ENCODE measurements at places on chromosomes 11 and 22.

DNA sequence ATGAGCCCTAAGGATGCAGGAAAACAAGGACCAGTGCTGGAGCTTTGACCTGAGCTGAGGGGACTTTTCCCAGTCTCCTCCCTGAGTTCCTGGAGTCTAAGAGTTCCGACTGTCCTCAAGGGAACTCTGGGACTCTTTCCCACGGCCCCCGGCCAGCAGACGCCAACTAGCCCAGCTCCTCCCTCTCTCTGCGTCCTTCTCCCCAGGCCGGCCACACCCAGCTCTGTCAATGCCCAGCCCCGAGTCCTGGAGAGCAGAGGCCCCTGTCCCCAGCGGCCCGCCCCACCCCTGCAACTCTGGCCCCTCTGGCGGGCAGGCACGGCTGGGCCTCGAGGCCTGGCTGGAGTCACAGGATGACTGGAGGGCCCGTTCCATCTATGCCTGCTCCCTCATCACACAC is 29.8 kb downstream of the NECTIN1 start:
- no peak for DNase-seq

DNA sequence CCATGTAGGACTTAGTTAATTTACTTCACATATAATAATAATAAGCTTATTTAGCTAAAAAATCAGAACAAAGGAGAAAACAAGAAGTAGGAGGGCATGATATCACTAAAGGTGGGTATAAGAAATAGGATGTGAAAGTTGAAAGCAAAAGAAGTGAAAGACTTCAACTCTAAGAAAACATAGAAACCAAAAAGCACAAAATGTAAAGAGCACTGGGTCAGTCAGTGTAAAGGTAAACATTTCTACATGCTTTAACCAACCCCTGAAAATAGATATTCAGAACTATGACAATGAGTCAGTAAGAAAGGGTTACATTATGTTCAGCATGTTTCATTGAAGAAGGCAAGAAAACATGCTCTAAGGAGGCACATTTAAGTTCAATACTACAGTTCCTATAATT is 298.8 kb downstream of the SWAP70 start:
- no peak for DNase-seq

- no peak for DNase-seq
Observed at GRCh38 chr11:69974528-69974927, 103.6 kb upstream of the ANO1 start.

DNA sequence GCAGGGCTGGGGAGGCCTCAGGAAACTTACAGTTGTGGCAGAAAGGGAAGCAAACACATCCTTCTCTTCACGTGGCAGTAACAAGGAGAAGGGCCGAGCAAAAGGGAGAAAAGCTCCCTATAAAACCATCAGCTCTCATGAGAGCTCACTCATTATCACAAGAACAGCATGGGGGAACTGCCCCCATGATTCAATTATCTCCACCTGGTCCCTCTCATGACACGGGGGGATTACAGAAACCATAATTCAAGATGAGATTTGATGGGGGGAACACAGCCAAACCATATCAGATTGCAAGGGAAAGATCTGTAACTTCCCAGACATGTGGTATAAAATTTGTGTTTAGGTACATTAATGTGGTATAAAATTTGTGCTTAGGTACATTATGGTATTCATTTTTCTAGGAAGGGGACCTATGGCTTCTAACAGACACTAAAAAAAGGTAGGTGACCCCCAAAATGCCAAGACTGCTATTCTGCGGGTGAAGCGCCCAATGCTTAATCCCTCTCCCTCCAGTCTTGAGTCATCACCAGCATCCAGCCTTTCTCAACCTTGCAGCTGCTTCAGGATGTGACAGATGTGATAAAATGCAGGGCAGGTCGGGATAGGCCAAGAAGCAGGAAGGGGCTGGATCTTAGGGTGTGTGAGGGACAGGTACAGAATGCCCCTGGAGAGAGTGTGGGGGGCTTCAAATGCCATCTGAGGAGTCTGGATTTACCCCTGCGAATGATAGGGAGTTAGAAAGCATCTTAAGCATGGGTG is 57.7 kb upstream of the AMPD3 start:
- no peak for DNase-seq

DNA sequence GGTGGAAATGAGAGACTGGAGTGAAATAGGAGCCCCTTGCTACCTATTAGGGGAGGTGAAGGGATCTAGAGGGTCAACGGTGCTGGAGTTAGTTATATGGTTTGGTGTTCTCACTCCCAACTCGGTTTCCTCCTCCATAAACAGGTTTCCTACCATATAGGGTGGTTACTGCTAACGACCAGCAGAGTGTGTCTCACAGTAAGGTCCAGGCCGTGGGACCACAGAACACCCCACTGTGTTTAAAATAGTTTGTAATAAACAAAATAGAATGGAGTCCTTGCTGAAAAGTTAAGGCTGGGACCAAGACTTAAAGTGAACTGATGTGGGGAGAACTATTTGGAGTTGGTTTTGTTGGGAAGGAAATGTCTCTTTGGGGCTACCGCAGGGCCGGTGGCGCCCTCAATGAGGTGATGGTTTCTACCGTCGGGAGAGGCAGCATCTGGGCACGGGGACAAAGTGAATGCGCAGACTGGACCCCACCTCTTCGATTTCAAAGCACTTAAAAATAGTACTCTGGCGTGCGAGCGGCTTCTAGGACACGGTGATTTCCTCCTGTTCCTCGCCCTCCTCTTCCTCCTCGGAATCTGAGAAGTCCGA is 4.5 kb downstream of the DBX1 start:
- no peak for DNase-seq

DNA sequence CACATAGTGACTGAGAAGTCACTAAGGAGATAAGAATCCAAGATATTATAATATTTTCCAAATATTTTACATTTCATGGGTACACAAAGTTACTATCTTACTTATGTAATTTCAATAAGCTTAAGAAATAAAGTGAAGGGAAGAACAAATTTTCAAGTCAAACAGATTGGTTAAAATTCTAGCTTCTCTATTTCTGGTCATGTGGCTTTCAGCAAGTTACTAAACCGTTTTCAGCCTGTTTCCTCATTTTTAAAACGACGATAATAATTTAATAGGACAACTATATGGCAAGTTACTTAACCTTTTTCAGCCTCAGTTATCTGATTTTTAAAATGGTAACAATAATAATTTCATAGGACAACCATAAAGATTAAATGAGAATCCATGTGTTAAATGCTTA is 15.6 kb downstream of the DCUN1D5 start:
- DNase-seq: no peak

DNA sequence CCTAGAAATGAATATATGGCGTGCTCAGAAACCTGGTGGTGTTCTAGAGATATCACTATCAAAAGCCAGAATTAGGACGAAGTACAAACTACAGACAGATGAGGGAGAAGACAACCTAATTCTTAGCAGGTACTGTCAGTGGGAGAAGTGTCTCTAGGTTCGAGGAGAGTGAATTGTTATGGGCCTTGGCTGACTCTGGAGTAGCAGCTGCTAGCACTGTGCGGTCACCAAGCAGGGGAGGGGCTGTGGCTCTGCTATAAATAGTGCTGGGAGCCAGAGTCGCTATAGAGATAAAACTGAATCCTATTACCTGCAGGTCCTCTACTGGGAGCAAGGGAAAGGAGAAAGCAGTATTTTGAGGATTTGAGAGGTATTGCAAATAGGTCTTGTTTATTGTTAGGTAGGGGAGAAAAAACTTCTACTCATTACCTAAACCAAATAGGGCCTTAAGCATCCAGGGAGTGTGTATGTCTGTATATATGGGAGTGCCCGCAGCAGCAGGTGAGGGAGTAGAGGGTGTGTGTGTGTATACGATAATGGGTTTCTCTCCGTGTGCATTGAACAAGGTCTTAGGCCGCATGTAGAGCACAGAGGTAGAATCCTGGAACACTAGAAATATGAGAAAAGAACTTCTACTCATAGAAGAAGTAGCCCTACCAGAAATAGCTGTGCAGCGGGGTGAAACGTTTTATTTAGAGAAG is 2.2 kb downstream of the MADD start:
- DNase-seq: no peak

GRCh38 chr22:37228106-37229011 is 15.7 kb downstream of the RAC2 start:
- no peak for DNase-seq

- no peak for DNase-seq
Observed at GRCh38 chr22:27399161-27399560, 402.4 kb downstream of the MN1 start.

DNA sequence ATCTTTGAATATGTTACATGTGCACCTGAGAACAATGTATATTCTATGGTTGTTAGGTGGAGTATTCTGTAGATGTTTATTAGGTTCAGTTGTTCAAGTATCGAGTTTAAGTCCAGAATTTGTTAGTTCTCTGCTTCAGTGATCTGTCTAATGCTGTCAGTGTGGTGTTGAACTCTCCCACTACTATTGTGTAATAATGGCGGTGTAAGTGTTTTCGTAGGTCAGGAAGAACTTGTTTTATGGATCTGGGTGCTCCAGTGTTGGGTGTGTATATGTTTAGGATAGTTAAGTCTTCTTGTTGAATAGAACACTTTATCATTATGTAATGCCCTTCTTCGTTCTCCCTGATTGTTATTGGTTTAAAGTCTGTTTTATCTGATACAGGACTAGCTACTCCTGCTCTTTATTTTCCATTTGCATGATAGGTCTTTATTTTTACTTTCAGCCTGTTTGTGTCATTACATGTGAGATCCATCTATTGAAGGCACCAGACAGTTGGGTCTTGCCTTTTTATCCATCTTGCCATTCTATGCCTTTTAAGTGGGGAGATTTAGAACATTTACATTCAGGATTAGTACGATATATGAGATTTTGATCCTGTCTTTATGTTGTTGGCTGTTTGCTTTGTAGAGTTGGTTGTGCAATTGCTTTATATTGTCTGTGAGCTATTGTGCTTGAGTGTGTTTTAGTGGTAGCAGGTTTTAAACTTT is 121.6 kb downstream of the DDX10 start:
- no peak for DNase-seq

DNA sequence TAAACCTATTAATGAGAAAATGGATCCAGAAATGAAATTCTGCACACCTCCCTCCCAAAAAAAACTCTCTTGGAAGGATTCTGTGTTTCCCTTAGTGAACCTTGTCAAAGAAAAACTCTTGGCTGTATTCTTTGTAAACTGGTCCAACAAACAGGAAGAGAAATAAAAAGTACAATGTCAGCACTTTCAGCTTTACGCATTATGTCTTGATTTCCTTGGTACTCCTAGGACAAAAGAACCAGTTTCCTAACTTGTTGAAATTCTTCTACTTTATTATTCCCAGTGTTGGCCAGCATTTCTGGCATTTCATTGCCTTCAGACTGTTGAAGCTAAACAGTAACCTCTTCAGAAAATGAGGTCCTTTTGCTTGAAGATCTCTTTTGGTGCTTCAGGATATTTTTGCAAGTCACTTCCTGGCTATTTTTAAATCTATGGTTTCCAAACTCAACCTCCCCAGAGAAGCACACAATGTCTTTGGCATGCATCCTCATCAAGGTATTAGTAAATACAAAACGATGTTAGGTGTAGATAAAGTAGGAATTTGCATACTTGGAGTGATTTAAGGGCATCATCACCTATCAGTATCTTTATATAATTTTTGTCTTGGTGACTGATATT is 342.7 kb downstream of the AASDHPPT start:
- DNase-seq: no peak

DNA sequence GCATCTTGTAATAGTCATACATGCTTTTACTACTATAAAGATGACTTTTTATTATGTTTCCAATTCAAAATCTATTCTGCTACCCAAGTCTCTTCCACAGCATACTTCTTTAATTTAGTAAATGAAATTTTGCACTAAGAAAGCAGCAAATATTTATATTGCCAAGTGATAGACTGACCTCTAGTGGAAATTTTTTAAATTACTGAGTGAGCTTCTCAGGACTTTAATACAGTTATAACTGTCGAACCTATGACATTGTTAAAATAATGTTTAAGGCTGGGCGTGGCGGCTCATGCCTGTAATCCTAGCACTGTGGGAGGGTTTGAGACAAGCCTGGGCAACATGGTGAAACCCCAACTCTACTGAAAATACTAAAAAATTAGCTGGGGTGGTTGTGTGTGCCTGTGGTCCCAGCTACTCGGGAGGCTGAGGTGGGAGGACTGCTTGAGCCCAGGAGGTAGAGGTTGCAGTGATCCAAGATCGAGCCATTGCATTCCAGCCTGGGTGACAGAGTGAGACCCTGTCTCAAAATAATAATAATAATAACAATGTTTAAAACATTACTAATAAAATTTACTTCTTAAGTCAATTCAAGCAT is 27.3 kb downstream of the STK33 start:
- no peak for DNase-seq

- DNase-seq: no peak
Observed at GRCh38 chr11:73252577-73253191, 19.5 kb upstream of the P2RY6 start.

DNA sequence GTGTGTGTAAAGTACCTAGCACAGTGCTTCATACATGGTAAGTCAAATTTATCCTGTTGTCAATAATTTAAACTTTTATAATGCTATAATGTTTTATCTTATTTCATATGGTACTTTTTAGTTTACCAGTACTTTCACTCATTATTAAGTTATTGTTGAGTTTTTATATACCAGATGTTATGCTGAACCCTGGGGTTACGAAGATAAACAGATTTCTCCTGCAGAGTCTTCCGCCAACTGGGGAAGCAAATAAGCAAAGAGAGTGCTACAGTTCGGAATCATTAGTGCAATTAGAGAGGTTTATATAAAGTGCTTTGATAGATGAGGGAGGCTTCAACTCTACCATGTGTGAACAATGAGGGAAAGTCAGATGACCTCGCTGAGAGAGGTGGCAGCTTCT is 362.3 kb downstream of the DYNC2H1 start:
- DNase-seq: no peak

DNA sequence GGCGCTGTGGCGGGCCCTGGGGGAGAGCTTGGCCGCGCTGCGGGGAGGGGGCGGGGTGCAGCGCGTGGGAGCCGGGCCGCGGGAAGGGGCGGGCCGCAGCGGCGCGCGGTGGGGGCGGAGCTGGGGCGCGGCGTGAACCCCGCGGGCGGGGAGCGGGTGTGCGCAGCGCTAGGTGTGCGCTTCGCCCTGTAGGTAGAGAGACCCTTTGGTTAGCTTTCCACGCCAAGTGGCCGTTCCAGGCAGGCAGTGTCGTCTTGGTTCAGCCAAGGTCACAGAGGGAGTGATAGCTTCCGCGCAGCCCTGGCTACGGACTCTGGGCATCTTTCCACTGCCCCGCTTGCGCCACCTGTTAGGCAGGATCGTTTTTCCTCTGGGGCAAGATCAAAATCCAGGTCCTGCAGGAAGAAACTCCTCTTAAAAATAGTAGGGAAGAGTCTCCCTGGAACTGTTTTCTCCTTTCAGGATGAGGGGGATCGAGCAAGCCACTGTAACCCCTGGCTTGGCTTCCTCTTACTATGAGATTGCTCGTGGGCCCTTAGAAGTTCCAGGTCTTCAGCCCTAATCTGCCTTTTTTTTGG is 434 bp downstream of the BANF1 start:
- no peak for DNase-seq

- DNase-seq: no peak
Observed at GRCh38 chr11:115077740-115078139, 399.4 kb downstream of the NXPE2 start.

- no peak for DNase-seq
Observed at GRCh38 chr11:70203751-70204465, 812 bp downstream of the FADD start.

GRCh38 chr11:110479108-110480101 is 49.7 kb downstream of the FDX1 start:
- DNase-seq: no peak

GRCh38 chr22:40533712-40534378 is 102.7 kb downstream of the MRTFA start:
- DNase-seq: no peak

- DNase-seq: no peak
Observed at GRCh38 chr11:57491371-57492061, 24.0 kb downstream of the SLC43A1 start.

All from activated gamma-delta T cell (primary cell).